ENCODE measurements at places on chromosomes 6 and 20.

DNA sequence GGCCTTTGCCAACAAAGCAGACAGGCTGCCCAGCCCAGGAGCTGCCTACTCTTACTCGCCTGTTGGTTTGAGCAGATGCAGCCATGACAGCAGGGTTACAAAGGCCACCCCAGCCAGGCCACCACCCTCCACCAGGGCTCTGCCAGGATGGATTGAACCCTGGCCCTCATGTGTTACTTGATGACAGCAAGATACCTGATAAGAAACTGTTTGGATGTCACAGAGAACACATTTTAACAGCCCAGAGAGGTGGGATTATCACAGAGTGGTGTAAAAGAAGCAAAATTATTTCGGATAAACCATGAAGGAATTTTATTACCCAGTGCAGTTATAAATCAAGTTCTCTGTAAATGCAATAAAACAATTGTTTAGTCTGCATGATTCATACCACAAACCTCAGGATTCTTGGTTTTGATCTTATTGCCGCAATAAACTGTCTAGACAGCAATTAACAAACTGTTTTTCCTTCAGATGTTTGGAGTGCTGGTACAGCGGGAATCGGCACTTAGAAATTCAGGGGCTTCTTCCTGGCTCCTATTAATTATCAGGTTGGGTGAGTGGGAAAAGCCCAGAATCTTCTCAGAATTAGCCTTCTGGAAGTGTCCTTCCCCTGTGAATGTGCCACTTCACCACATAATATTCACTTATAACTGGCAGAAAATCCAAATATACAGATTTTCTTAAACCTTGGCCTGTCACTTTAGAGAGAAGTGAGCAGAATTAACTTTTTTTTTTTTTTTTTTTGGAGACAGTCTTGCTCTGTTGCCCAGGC lies 58.0 kb upstream of the SALL4 start:
- no peak for DNase-seq

GRCh38 chr6:73062837-73063236 lies 162.5 kb downstream of the KHDC1L start:
- no peak for DNase-seq

DNA sequence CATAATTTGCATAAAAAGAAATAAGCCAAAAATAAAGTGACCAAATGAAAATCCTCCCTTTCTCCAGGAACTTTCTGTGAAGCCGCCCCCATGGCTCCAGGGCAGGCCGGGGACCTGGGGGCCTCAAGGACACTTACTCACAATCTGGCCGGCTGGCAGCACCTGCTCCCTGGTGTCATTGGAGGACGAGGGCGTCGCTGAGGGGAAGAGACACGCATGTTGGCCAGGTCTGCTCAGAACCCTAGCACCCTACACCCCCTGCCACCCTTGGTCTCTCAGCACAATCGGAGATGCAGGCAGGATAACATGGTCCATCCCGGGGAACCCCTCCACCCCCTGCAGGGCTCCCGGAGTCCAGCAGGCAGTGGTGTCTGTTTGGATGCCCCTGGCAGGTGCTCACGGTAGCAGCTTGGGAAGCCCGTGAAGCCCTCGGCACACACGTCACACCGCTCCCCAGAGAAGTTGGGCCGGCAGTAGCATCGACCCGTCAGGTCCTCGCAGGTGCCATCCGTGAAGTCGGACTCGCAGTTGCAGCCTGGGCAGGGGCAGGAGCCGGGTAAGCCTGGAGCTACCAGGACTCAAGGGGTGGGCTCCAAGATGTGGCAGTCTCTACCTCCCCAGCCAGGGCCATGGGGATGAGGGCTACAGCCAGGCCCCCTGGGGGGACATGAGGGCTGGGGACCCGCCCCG lies 21.3 kb downstream of the LAMA5 start:
- DNase-seq = no peak

DNA sequence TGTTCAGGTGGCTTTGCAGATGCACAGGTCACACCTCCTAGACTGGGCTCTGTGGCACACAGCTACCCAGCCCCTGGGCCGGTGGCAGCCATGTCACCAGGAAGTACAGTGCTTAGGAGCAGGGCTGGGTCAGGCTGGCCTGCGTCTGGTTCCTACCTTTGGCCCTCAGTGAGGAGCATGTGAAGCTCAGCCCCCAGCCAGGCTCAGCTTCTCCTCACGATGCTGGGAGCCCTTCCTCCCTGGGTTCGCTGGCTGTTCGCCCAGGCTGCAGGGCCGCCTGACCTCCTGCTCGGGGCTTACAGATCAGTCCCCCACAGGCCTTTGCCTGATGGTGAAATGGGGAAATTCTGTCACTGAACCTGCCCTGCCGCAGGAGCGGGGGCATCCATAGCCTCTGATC lies 23.1 kb downstream of the SPATA2 start:
- DNase-seq = no peak

DNA sequence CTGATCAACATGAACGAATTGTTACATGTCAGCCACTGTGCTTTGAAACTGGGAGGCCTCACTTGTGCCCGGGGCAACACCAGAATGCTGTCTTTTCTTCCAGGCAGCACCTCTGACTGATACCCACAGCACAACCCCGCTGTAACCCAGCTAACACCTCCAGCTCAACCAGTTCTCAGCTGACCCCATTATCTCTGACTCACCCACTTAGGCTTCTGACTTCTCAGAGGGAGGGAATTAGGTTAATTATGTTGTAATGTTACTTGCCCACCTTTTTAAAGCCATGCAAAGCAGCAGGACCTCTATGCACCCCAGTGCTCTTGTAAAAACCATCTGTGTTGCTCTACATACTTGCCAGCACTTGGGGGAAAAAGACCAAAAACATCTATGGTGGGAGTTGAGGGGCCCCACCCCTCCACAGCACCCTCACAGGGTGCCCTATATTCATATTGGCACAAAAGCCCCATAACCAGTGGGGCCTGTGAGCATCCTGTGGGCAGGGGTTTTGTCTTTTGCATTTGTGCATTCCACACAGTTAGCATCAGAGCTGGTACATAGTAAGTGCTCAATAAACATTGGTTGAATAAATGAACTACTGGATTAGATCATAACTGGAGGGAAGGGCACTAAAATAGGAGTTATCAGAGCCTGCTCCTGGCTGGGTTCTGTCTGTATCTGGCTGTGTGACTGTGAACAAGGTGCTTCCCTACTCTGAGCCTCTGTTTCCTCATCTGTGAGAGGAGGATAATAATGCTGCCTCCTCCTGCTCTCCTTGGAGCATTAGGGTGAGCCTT lies 22.3 kb downstream of the BNIP5 start:
- no peak for DNase-seq

GRCh38 chr6:53717566-53717965 lies 52.0 kb upstream of the KLHL31 start:
- DNase-seq = no peak

DNA sequence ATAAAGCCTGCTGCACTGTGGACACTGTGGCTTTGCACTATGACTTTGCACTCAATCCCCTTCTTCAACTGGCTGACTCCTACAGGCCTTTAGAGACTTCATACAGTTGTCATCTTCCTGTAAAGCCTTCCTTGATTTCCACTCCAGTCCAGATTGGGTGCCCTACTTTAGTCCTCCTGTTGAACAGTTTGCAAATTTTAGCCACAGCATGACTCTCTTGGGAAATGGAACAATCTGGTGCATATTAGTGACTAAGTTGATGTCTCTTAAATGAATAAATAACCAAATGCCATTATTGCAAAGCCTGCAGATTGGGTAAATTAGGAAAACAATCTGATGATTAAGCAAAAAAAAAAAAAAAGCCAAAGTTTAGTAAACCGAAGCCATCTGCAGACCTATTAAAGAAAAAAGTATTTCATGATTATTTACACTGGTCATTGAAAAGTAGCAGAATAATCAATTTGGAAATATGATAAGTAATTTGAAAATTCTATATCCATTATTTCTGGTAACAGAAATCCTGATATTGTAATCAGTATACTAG lies 12.6 kb downstream of the PLCB4 start:
- no peak for DNase-seq

- DNase-seq = no peak
Measured at GRCh38 chr6:1636272-1636825, 26.6 kb downstream of the FOXC1 start.

DNA sequence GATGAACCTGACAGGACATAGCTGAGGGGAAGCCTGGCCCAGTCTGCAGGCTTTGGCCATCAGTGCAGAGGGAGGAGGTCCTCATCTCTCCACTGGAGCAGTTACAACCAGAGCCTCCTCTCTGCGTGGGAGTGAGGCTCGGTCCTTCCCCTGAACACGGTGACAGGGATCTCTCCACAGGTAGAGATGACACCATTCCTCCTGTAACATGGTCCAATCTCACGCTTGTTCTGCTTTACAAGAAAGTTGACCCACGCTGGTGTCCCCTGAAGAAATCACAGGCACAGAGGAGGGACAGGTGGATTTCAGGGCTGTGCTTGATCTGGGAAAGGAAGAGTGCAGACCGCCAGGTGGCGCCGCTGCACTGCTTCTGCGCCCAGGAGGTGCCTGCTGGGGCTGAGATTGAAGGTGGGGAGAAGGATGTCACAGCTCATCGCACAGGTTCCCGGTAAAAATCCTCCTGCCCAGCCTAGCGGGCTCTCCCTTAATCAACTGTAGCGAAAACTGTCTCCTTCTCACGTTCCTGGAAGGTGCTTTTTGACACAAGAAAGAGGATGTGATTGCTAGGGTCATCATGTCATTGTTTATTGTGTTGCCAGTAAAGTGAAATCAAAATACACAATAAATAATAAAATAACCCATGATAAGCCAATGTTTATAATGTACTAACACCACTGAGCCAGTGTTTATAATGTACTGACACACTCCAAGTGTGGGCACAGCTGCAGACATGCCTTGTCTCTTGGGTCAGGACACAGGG lies 20.4 kb downstream of the HLA-G start:
- peak; percentile 75 for DNase-seq

- DNase-seq = no peak
Measured at GRCh38 chr6:7391151-7391550, 1.5 kb downstream of the RIOK1 start.
